ENCODE measurements at places on chromosomes 3 and 15. TPM values are rescaled to one million over a fixed set of nuclear protein-coding genes. Genes with fewer than 3 reads are reported as not detected.

DNA sequence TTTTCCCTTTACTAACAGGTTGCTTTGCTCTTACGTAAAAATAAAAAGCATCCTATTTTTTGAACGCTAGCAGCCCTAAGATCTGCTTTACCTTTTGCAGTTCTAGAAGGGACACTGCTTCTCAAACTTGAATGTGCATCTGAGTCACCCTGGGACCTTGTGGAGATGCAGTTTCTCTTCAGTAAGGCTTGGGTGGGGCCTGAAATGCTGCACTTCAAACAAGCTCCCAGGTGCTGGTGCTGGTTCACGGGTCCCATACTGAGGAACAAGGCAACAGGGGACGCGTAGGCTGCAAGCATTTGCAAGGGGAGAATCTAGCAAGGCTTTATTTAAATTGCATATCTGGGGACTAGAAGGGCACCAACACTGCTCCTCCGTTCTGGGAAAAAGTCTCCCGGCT lies 30.0 kb downstream of the MB21D2 start:
- no peak for DNase-seq

The SPPL2A gene
- 128 TPM for total RNA-seq

The CAMK2N2 gene
- 0.09 TPM for total RNA-seq

DNA sequence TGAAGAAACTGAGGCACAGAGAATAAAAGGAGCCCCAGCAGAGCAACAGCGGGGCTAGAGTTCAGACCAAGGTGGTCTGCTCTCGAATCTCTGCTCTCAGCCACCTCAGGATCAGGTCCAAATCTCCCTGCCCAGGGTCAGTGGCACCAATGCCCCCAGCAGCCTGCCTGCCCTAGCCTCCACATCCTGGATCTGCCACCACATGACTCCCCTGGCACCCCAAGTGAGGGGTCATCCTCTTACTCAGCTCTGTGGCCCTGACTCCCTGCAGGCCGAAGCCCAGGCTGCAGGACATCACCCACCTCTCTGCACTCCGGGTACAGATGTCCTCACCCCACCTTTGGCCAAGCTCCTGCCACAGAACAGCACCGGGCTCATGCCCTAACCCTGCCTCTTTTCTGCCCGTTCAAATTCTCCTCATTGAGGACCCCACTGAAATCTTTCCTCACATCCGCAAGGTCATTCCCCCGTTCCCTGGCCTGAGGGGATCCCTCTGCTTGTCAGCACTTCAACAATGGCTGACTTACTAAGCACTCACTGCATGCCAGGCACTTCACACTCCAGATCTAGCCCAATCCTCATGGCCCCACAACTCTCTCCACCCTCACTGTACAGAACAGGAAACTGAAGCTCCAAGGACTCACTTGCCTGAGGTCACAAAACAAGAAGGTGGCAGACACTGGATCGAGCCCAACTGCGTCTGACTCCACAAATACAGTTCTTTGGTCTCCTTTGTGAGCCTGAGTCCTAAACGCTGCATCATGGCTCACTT lies 4.3 kb downstream of the PPIB start:
- DNase-seq, result no peak

GRCh38 chr3:99545941-99546580 lies 92.3 kb upstream of the COL8A1 start:
- peak; percentile 46 for DNase-seq

DNA sequence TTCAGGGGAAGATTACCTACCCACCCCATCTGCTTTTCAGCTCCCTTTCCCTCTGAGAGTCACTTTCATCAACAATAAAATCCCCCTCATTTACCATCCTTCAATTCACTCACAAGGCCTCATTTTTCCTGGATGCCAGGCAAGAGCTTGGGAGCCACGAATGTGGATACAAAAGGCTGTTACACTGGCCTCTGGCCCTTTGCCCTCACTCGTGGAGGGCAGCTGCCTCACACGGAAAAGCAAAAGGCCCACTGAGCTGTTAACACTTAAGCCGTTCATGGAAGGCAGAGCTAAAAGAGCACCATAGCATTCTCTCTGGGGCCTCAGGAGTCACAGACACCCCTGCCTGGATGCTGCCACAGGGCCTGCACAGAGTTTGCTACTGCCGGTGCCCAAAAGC lies 102.4 kb upstream of the TUSC7 start:
- no peak for DNase-seq

The UBA5 gene
- 120 TPM for total RNA-seq

The CRELD1 gene
- 13.2 TPM for total RNA-seq

DNA sequence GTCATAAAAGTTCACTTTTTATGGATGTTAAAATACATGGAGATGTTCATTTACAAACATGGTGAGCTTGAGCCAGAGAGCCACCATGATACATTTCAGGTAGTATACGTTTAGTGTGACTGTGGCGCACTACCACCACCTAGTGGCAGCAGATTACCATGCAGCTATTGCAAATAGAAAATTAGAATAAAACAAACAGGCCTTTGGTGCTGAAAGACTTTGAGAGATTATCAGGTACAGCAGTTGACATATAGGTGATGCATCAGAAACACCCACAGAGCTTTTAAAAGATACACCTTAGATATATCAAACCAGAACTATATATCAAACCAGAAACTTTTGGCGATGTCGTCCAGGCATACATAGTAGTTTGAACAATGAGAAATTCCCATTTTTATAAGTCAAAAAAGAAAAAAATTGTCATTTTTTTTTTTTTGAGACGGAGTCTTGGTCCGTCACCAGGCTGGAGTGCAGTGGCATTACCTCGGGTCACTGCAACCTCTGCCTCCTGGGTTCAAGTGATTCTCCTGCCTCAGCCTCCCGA lies 42.0 kb upstream of the ICE2 start:
- peak; percentile 80 for DNase-seq

The A4GNT gene
- total RNA-seq, result not detected

- DNase-seq, result no peak
These were observed 741.2 kb downstream of the NR2F2 start for GRCh38 chr15:97071668-97072067.

The ECE2 gene
- not detected for total RNA-seq

GRCh38 chr15:52657338-52657737 lies 21.9 kb downstream of the ATOSA start:
- DNase-seq, result peak; percentile 93

- no peak for DNase-seq
These were observed 1.8 kb upstream of the SRGAP3 start for GRCh38 chr3:9251055-9251786.

DNA sequence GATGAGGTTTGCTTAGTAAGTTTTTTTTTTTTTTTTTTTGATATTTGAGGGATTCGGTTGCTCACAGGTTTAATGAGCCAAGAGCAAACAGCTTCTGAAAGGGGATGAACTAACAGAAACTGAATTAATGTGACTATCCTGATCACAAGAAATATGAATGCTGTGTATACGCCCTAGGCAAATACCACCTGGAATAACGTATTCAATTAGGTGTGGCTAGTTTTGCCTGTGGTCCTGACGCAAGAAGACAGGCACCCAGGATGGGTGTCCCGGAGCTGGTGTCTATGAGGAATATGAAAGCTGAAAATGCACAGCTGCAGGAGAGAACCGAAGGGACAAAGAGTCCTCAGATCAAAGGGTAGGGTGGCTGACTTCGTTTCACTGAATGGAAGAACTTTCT lies 14.6 kb downstream of the LSG1 start:
- no peak for DNase-seq

DNA sequence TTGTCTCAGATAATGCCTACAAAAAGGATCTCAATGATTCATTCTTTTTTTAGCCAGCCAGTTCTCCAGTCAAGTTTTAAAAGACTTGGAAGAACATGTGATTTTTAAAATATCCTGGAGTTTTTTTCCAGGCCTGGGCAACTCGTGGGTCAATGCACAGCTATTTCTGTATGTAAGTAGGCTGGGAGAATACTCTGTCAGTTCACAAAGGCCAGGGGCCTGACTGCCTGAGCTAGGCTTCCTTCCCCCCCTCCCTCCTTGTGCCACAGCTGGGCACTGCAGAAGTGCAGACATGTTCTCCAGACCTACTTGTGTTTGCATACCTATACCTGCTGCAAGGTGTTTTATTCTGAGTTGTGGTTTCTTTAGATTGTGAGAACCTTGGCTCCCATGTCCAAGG lies 43.7 kb downstream of the CTDSPL start:
- DNase-seq, result peak; percentile 31

The PLSCR2 gene
- total RNA-seq, result not detected

GRCh38 chr3:174397848-174398247 lies 461.3 kb upstream of the NAALADL2 start:
- peak; percentile 75 for DNase-seq

DNA sequence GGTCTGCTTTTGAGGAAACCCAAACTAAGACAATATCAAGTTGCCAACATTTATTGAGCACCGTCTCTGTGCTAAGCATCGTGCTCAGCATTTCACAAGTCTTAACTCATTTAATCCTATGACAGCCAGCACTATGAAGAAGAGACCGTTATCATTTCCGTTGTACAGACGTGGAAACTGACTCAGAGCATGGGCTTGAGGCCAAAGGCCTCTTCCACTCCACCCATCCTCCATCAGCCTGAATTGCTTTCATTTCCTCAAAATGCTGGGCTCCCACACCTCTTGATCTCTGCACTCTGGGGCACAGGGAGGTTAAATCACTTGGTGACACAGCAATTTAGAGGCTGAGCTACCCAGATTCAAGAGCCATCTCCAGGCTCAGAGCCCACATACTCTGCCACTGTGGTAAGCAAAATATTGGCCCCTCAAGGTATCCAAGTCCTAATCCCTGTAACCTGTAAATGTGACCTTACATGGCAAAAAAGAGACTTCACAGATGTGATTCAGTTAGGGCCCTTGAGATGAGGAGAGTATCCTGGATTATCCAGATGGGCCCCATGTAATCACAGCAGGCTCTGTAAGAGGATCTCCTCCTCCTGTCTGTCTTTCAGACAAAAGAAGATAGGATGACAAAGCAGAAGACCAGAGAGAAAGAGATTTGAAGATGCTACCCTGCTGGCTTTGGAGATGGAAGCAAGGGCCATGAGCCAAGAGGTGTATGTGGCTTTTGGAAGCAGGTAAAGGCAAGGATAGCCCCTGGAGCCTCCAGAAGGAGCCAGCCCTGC lies 24.3 kb upstream of the FLNB start:
- peak; percentile 94 for DNase-seq

The SPESP1 gene
- 0.98 TPM for total RNA-seq

The RASL12 gene
- 1.7 TPM for total RNA-seq

The MESP2 gene
- total RNA-seq, result 2.9 TPM

DNA sequence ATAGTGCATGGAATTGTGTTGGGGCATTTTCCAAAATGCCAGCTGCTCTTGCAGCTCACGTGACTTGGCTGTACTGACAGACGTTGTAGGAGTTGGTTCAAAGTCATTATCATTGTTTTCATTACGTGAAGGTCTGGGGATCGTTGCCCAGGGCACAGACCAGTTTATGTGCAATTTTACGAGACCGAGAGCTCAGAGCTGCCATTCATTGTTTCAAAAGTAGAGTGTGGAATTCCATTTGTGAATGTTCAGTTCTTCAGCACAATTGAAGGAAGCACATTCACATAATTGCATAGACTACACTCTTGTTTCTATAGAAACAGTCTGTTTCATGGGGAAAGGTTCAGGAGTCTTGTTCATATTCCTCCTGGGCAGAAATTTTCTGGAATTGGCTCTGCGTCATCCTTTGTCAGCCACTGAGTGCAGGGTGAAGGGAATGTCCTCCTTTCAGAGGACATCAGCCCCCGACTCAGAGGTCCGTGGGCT lies 54.5 kb downstream of the GABRG3 start:
- no peak for DNase-seq

GRCh38 chr15:58559904-58560588 lies 128.3 kb downstream of the LIPC start:
- peak; percentile 27 for DNase-seq

GRCh38 chr15:49415638-49416037 lies 7.4 kb upstream of the FGF7 start:
- peak; percentile 81 for DNase-seq

GRCh38 chr3:156489462-156489911 lies 65.4 kb downstream of the SSR3 start:
- DNase-seq, result peak; percentile 78

The GOLGA8H gene
- total RNA-seq, result 0.63 TPM

The DGKG gene
- 0.27 TPM for total RNA-seq

DNA sequence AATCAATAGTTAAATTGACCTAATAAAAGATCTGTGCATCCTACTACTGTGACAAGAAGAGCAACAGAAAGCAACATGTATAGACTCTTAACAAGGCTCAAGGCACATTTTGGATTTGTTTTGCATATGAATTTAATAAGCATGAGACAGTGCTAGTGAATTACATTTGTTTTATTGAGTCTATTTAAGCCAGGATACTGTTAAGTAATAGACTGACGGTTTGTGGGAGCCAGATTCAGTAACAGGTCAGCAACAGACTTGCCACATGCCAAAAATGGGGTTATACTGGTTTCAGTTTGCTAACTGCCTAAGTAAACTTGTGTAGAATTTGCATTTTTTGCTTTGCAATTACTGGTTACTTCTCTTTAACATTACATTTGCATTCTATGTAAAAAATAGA lies 54.0 kb downstream of the MBNL1 start:
- DNase-seq, result peak; percentile 58

The IMPG2 gene
- 0.65 TPM for total RNA-seq

The CYB561D2 gene
- total RNA-seq, result 12.2 TPM

- DNase-seq, result no peak
These were observed 16.9 kb upstream of the APBA2 start for GRCh38 chr15:28868744-28869345.

The GOLGA6L25 gene
- not detected for total RNA-seq

Measured in fibroblast of the aortic adventitia (primary cell).